ENCODE measurements at places on chromosomes 16 and 17. TPM values are rescaled to one million over a fixed set of nuclear protein-coding genes. Genes with fewer than 3 reads are reported as not detected.

C17orf67 gene
- total RNA-seq, result 2.3 TPM

GRCh38 chr16:49453983-49454382 lies 80.4 kb downstream of the C16orf78 start:
- no peak for DNase-seq

DNA sequence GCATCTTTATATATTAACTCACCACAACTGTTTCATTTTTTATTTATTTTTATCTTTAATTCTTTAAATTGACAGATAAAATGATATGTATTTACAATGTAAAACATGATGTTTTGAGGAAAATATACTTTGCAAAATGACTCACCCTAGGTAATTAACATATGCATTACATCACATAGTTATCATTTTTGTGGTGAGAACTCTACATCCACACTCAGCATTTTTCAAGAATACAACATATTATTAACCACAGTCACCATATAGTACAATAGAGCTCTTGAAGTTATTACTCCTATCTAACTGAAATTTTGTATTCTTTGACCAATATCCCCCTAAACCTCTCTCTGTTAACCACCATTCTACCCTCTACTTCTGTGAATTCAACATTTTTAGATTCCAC lies 194.7 kb upstream of the KIF2B start:
- no peak for DNase-seq

PRKCB gene
- total RNA-seq, result 4.7 TPM

DNA sequence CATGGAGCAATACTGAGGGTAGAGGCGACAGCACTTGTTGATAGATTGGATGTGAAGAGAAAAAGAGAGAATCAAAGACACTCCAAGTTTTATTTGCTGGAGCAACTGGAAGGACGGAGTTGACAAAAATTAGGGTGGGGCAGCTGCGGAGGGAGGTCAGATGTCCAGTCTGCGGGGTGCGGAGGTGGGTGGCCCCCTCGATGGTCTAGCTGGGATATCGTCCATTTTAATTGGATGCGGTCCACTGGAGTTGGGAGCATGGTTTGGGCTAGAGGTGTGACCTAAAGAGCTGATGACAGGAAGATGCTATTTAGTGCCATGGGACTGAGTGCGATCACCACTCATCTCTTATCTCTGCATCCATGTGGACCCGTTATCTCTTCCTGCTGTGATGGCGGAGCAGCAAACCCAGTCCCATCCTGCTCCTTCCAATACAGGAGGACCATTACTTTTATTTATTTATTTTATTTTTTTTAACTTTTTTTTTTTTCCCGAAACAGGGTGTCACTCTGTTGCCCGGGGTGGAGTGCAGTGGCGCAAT lies 48.3 kb upstream of the CBX4 start:
- no peak for DNase-seq

- peak; percentile 90 for DNase-seq
These were observed 11.0 kb downstream of the CYB561 start for GRCh38 chr17:63434951-63435571.

DNA sequence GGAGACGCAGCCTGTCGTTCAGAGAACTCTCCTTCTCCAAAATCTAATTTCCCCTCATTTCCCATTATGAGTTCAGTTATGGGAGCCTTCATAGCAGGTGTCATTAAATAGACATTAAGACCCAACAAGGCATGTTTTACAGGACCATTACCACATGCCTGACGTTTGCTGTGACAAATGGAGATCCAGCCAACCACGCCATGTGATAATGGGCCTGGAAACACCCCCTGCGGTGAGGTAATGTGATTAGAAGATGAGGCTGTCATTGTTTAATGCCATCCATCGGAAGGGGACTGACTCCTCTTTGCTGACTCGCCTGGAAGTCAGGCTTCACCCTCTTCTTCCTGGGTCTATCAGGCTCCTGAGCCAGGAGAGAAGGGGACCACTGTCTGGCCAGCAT lies 76.9 kb downstream of the WSCD1 start:
- DNase-seq, result no peak

GRCh38 chr17:35891269-35891668 lies 11.1 kb upstream of the CCL5 start:
- no peak for DNase-seq

GRCh38 chr17:36675250-36675649 lies 73.9 kb downstream of the MRM1 start:
- no peak for DNase-seq

DNA sequence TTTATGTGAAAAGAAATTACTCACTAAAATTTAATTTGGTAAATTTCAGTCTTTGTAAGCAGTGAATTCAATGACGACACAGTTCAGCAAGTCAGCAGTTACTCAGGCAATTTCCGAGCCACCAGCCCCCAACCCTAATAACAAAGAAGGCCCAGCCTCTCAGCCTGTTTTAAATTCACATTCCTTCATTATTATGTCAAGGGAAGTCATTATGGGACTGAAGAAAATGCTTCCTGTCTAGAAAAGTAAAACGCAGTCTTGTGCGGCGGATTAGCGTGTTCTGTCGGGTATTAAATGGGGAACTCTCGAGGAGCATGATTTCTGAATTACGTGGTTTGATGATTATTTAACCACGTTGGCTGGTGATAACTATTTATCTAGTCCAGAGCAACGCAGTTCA lies 177.6 kb downstream of the AIPL1 start:
- no peak for DNase-seq

DNA sequence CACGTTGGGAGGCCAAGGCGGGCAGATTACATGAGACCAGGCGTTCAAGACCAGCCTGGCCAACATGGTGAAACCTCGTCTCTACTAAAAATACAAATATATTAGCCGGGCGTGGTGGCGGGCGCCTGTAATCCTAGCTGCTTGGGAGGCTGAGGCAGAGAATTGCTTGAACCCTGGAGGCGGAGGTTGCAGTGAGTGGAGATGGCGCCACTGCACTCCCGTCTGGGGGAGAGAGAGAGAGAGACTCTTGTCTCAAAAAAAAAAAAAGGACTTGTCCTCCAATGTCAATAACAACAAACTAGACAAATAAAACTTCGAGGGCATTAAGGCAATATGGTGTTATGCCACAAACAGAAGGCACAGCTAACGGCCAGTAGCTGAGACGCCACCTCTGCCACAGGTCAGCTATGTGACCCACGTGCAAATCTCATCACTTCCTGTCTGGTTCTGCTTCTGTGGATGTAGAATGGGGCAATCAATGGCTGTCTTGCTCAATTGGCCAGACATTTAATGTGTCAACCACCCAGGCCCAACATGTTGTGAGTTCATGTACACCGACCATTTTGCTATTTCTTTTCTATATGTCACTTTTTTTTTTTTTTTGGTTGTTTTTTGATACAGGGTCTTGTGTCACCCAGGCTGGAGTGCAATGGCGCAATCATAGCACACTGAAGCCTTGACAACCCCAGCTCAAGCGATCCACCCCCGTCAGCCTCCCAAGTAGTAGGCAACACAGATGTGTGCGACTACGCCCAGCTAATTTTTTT lies 834 bp upstream of the TXNDC11 start:
- DNase-seq, result no peak

- DNase-seq, result no peak
These were observed 40.6 kb upstream of the CDH1 start for GRCh38 chr16:68696514-68696913.

SNAI3 gene
- total RNA-seq, result 0.66 TPM

- no peak for DNase-seq
These were observed 28.3 kb downstream of the MSI2 start for GRCh38 chr17:57284583-57284982.

DNA sequence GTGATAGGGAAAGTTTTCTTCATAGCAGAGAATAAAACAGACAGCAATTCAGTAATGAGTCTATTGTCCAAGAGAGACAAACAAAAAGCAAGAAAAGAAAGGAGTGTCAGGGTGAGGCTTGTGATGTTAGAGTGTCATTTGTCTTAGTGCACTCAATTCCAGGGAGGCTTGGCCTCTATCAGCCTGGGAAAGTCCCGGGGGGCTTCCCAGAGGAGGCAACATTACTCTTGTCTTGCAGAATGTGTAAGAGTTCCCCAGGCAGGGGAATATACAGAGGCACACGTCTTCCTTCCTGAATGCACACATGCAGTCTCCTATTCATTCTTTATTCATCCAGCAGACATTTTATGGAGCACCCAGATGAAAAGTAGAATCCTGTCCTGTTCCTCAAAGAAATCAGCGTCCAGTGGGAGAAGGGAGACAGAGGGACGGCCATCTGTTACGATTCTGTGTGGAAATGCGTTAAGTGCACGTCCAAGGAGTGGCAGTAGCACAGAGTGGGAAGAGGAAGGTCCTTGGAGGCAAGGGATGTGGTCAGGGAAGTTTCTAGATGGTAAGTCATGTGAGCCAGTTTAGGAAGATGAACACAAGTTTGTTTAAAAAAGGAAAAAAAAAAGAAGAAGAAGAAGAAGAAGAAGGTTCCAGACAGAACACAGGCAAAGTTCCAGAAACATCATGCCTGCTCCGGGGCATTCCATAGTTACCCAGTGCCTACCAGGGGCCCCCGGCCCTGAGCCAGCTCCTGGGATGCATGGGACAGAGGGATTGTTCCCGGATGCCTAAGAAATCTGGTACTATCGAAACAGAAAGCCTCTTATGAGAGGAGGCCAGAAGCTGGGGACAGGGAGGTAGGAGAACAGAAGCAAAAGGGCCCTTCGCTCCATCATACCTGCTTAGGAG lies 21.1 kb downstream of the CACNG4 start:
- DNase-seq, result no peak

KCNH6 gene
- total RNA-seq, result not detected

NOS2 gene
- total RNA-seq, result 0.29 TPM

DNA sequence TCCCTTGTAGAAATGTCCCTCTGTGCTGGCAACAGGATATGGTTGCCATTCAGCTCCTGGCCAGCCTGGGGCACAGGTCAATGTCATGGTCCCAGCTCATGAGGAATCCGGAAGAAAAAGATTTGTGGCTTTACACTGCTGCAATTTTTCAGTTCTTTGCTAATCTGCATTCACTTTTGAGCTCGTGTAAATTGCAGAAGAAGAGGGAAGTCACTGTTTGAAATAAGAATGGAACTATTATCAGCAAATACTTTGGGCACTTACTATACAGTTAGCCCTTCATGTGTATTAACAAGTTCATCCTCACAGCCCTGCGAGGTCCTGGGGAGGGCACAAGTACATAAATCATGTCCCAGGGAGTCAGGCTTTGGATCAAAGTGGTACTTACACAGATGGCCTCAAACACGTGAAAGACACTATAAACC lies 14.2 kb downstream of the SLC47A2 start:
- no peak for DNase-seq

DNA sequence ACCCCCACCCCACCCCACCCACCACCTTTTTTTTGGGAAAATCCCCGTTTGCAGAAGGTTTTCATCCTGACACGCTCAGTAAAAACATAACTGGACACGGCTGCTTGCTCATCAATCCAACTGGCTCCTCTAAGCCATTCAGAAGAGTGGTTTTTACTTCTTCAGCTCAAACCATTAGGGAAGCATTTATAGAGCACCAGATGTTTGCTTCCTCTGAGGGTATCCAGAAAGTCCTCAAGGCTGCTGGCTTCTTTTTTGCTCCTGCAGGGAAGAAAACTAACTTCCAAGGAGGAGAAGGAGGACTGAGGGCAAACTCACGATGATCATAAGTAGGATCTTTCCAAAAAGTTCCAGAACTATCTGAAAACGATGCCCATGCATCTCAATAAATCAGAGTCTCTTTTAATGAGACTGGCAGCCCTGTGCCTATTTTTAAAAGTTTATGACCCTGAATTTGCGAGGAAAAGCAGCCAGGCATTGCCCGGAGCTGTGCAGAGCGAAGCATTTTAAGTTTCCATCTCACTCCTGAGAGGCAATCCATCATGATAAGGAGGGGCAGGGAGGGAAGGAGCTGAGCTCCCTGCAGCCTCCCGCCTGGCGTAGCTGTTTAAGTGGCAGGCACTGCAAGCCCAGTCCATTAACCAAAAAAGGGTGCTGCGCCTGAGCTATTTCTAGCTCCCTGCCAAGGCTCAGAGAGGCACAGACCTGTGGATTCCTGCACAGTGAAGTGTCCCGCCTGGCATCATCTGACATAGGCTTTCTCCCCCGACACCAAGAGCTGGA lies 146.3 kb upstream of the FOXF1 start:
- no peak for DNase-seq

GRCh38 chr17:40561871-40562611 lies 3.2 kb downstream of the CCR7 start:
- no peak for DNase-seq

BOLA2B gene
- 125 TPM for total RNA-seq

- no peak for DNase-seq
These were observed 93.3 kb downstream of the CMIP start for GRCh38 chr16:81537721-81538561.

DNA sequence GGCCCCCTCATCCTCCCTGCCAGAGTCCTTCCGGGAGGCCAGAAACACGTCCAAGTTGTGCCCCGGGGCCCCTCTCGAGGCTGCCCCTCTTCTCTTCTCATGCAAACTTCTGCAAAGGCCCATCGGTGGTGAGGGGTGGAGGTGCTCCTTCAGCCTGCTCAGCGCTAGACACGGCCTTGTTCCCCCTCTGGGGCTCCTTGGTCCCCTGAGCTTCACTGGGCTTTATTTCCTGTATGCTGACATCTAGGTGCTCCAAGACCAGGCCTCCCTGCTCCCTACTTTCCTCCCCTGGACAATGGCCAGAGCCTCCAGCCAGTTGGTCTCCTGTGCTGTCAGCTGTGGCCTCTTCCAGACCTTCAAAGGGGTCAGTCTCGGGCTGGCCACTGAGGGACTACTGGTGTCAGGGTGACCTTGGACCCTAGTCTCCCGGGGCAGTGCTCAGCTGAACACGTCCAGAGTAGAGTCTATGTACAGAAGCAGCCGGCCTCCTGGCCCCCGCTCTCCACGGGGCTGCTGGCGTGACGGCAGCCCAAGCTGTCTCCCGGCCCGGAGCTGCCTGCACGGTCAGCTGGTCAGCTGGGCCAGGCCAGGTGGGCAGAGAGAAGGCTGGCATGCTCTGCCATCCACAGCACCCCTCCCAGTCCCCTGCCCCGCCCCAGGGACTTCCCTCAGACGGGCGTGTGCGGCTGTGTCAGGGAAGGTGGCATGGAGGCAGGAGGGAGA lies 1.7 kb upstream of the PRR35 start:
- DNase-seq, result no peak

GRCh38 chr17:62625870-62626200 lies 1.6 kb upstream of the MRC2 start:
- DNase-seq, result no peak

- no peak for DNase-seq
These were observed 219.4 kb downstream of the MAF start for GRCh38 chr16:79380995-79381602.

LASP1 gene
- total RNA-seq, result 92.8 TPM

GRCh38 chr16:56669840-56670619 lies 416 bp downstream of the MT1H start:
- DNase-seq, result no peak

SSTR5 gene
- not detected for total RNA-seq

DNA sequence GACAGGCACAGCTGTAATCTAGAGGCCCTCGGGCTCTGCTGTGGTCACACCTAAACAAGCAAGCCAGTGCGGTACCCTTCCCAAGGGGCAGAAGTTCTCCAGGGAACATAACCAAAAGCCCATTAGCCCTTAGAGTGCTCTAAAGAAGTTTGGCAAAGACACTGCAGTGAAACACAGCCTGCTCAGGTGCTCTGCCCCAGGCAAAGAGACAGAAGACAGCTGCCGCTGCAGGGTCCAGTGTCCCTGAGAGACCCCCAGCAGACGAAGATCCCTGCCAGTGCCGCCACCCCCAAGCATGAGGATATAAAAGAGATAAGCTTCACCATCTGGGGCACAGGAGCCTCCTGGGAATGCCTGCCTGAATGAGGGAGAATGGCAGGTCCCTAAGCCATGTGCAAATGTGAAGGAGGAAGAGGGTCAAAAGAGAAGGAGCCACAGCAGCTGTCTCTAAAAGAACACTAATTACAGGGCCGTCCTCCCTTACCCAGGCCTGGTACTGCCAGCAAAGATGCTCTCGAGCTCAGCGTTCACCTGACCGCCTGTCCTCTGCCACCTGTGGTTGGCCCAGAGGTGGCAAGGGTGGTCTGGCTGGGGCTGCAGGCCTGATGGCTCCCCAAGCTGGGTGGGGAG lies 29.7 kb downstream of the CUEDC1 start:
- no peak for DNase-seq

OR1A1 gene
- not detected for total RNA-seq
